ENCODE measurements at places on chromosomes 3 and 15. TPM values are rescaled to one million over a fixed set of nuclear protein-coding genes. Genes with fewer than 3 reads are reported as not detected.
A peak's percentile ranks its signal among the peaks of the same experiment; 100 is the strongest.

The C3orf33 gene
- 13.5 TPM for total RNA-seq

- no peaks in the 10 kb centered on the region for H3K36me3 ChIP-seq
- DNase-seq: no peak
- no peaks in the 10 kb centered on the region for H3K4me1 ChIP-seq
- peaks cover 18% of the 10 kb centered on the region for H3K27me3 ChIP-seq
- H3K4me3 ChIP-seq: no peak overlapping the region
Observed at GRCh38 chr3:35679409-35680080, 40.2 kb downstream of the ARPP21 start.

The CCR3 gene
- not detected for total RNA-seq

- H3K27me3 ChIP-seq: no peaks in the 10 kb centered on the region
- H3K4me3 ChIP-seq: no peak overlapping the region
- H3K36me3 ChIP-seq: no peaks in the 10 kb centered on the region
- DNase-seq: no peak
- H3K4me1 ChIP-seq: no peaks in the 10 kb centered on the region
Observed at GRCh38 chr3:159637883-159638542, 350.6 kb upstream of the IL12A start.

DNA sequence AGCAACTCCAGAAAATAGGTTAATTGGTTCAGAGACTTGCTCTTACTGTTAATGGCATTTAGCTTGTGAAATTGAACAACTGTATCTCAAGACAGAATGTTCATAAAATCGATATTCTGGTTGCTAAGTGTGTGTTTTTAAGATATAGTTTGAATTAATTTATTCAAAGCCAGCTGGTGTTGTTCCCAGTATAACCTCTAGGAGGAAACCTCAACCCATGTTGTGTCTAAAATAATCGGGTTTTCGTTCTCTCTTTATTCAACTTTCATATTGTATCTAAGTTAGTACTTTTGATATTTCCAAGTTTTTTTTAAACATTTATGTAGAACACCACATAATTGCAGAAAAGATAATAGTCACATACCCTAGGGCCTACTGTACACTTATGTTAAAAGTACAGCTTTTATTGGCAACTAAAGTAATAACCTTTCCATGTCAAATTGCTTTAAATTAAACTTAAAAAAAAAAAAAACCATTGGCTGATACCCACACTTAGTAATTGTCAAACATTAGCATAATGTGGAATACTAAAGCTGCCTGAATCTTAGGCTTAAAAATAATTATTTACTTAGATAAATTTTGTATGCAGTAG is 90.9 kb downstream of the SAMMSON start:
- no peak overlapping the region for H3K4me3 ChIP-seq
- no peaks in the 10 kb centered on the region for H3K4me1 ChIP-seq
- peak; percentile 46 for DNase-seq
- H3K36me3 ChIP-seq: no peaks in the 10 kb centered on the region
- no peak overlapping the region for H3K27ac ChIP-seq

- peak overlapping the region; percentile 21 for H3K4me3 ChIP-seq
- DNase-seq: peak; percentile 89
- peaks cover 30% of the 10 kb centered on the region for H3K4me1 ChIP-seq
Observed at GRCh38 chr3:123799544-123800361, 84.4 kb downstream of the MYLK start.

The FAM81A gene
- 0.41 TPM for total RNA-seq

DNA sequence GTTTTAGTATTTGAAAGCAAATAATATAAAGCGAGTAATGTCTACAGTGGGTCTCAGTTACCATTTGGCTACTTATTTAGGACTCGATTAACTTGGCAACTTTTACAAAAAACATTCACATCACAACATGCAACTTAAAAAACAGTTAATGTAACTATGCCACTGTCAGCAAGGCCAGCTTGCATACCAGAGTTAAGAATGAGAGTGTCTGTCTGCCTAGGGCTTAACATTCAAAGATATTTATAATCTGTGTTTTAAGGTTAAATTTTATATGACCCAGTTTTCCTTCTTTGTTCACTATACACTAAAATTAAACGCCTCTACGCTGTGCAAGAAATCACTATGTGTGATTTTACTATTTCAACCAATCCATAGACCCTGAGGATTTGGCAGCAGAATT is 5.2 kb upstream of the CDAN1 start:
- no peaks in the 10 kb centered on the region for H3K36me3 ChIP-seq
- no peak overlapping the region for H3K27ac ChIP-seq
- no peak overlapping the region for H3K4me3 ChIP-seq
- no peak for DNase-seq
- H3K4me1 ChIP-seq: peaks cover 3% of the 10 kb centered on the region

The PAQR5 gene
- total RNA-seq: 1.4 TPM

GRCh38 chr3:146968204-146968651 is 363.1 kb upstream of the PLSCR5 start:
- no peak overlapping the region for H3K4me3 ChIP-seq
- no peak for DNase-seq
- H3K27ac ChIP-seq: no peak overlapping the region
- H3K36me3 ChIP-seq: no peaks in the 10 kb centered on the region

GRCh38 chr3:99114565-99115291 is 213.2 kb upstream of the DCBLD2 start:
- no peak overlapping the region for H3K27ac ChIP-seq
- H3K36me3 ChIP-seq: no peaks in the 10 kb centered on the region
- H3K4me1 ChIP-seq: no peaks in the 10 kb centered on the region
- no peak overlapping the region for H3K4me3 ChIP-seq
- DNase-seq: peak; percentile 75

DNA sequence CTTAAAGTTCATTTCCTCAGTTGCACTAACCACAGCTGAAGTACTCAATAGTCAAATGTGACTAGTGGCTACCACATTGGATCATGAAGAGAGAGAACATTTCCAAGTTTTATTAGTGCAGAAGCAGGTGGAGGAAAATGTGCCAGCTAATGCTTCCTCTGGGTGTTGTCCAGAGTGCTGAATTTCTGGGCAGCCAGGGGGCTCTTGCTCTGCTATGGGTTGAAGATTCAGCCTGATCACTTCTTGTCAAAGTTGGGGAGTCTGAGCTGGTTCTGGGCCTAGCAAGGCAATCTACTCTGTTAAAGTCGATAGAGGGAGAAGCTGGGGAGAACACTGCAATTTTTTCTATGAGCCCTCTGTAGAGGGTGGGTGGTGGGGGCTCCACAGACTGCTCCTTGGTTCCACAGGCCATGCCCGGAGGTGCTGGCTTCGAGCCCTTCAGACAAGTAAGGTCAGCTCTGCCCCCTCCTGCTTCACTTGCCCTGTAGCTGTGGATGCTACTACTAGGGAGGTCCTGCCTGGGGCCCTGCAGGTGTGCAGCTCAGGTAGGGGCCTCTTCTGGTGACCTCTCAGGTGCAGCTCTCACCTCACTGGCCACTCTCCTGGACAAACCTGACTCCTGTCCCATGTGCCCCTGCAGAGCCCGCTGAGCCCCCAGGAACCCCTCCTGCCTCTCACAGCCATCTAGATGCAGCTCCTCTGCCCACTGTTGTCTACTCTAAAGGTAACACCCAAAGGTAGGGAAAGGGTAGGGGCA is 8.2 kb downstream of the ALG3 start:
- no peaks in the 10 kb centered on the region for H3K4me1 ChIP-seq
- H3K4me3 ChIP-seq: no peak overlapping the region
- no peaks in the 10 kb centered on the region for H3K27me3 ChIP-seq
- no peak overlapping the region for H3K27ac ChIP-seq

GRCh38 chr15:90022905-90023700 is 22.0 kb downstream of the ZNF710 start:
- no peak overlapping the region for H3K27ac ChIP-seq
- DNase-seq: no peak
- H3K4me1 ChIP-seq: peaks cover 17% of the 10 kb centered on the region
- no peak overlapping the region for H3K4me3 ChIP-seq

DNA sequence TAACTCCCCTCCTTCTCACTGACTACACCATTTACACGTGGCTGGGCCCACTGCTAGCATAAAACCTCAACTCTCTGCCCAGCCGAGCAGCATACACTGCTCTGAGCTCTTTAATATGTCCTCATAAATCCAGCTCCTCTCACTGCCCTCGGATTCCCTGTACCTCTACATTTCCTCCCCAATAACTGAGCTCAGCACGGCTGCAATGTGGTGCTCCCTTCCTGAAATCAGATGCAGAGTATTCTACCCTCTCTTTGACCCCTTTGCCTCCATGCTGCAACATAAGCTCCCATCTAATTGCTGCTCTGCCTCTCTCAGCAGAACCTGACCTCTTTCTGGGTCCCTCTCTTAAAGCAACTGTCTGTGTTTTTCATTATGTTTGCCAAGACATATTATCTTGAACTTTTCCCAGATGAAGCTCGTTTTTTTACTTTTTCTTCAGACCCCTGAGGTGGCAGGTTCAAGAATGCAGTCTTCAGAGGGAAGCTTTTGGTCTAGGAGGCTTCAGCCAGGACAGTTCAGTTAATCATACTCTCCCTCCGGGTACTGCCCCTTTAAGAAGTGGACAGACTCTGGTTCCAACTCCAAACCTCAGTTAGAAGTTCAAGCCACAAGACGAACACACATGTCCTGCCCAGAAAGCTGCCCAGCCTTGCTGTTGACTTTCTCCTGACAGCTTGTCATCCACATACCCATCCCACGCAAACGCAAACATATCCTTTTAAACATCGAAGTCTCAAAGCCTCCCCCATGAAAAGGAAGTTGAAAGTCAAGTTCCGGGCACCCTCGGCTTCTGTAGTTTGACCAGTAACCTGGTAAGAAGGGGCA is 81.1 kb upstream of the NEO1 start:
- no peaks in the 10 kb centered on the region for H3K4me1 ChIP-seq
- H3K4me3 ChIP-seq: no peak overlapping the region
- no peaks in the 10 kb centered on the region for H3K27me3 ChIP-seq
- H3K27ac ChIP-seq: no peak overlapping the region
- DNase-seq: no peak

GRCh38 chr3:71389191-71389590 is 194.3 kb downstream of the FOXP1 start:
- no peaks in the 10 kb centered on the region for H3K36me3 ChIP-seq
- no peak overlapping the region for H3K27ac ChIP-seq
- H3K4me3 ChIP-seq: no peak overlapping the region
- no peaks in the 10 kb centered on the region for H3K27me3 ChIP-seq

- DNase-seq: peak; percentile 45
- H3K27me3 ChIP-seq: no peaks in the 10 kb centered on the region
- peaks cover 39% of the 10 kb centered on the region for H3K4me1 ChIP-seq
- H3K4me3 ChIP-seq: peak overlapping the region; percentile 84
Observed at GRCh38 chr3:11641683-11642430, 1.9 kb downstream of the VGLL4 start.

The GABRR3 gene
- total RNA-seq: not detected

The RYR3 gene
- total RNA-seq: 4.4 TPM

- no peaks in the 10 kb centered on the region for H3K36me3 ChIP-seq
- no peaks in the 10 kb centered on the region for H3K4me1 ChIP-seq
- no peaks in the 10 kb centered on the region for H3K27me3 ChIP-seq
- no peak overlapping the region for H3K4me3 ChIP-seq
- no peak for DNase-seq
Observed at GRCh38 chr3:108283006-108283405, 13.3 kb upstream of the HHLA2 start.

DNA sequence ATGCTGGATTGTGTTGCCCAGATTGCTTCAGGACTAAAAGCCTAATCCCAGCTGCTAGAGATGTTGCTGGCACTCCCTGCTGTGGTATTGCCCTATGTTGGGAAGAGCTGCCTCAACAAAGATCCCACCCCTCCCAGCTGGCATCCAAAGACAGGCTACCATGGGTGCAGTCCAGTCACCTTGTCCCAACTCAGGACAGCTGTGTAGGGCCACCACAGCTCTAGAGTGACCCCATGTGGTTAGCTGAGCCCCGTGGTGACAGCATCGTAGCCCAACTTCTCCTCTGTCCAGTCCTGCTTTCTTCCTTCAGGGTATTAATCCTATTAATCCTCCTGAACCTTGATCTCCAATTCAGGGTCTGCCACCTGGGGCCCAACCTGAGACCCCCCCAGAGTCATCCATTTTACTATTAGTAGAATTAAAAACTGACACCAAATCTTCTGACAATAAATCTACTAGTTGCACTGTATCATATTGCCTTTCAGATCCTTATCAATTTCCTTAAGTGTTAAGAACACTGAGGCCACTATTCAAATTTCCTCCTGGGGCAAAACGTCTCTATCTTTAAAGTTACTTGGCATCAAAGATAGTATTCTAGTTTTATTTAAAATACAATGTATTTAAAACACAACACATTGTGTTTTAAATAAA is 83.5 kb downstream of the AQP9 start:
- peak; percentile 52 for DNase-seq
- no peaks in the 10 kb centered on the region for H3K36me3 ChIP-seq
- no peak overlapping the region for H3K4me3 ChIP-seq
- no peaks in the 10 kb centered on the region for H3K4me1 ChIP-seq
- H3K27ac ChIP-seq: no peak overlapping the region
- no peaks in the 10 kb centered on the region for H3K27me3 ChIP-seq

The MAGEL2 gene
- 2.5 TPM for total RNA-seq

DNA sequence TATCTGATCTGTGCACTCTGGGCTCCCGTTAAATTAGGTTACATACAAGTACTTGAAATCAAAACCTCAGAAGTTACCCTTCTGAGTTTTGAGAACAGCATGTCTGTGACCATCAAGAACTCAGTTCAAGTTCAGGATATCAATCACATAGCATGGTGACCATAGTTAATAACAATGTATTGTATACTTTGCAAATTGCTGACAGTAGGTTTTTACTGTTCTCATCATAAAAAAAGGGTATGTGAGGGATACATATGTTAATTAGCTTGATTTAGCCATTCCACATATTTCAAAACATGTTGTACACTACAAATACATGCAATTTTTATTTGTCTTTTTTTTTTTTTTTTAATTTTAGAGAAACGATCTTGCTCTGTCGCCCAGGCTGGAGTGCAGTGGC is 25.5 kb downstream of the TMEM40 start:
- H3K4me3 ChIP-seq: no peak overlapping the region
- H3K27ac ChIP-seq: no peak overlapping the region
- no peaks in the 10 kb centered on the region for H3K4me1 ChIP-seq
- DNase-seq: no peak
- no peaks in the 10 kb centered on the region for H3K36me3 ChIP-seq

The MAP6D1 gene
- total RNA-seq: 12.4 TPM

DNA sequence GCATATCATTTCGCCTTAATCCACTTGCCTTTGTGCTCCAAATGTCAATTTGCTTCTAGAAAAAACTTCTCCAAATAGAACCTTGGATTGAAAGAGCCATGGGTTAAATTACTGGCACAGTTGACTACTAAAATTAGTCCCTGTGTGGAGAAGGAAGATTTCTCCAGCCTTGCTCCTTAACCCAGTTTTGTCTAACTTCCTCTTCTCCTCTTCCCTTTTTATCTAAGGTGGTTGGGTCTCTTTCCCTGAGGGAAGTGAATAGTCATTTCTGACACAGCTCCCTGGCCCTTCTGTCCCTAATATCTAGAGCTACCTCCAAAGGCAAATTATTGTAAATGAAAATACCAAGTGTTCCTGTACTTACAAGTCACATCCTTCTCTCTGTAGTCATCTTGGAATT is 527.9 kb upstream of the TBL1XR1 start:
- H3K4me1 ChIP-seq: peaks cover 7% of the 10 kb centered on the region
- H3K27ac ChIP-seq: no peak overlapping the region
- no peaks in the 10 kb centered on the region for H3K36me3 ChIP-seq
- no peaks in the 10 kb centered on the region for H3K27me3 ChIP-seq
- DNase-seq: no peak

- H3K27ac ChIP-seq: no peak overlapping the region
- H3K4me1 ChIP-seq: peaks cover 16% of the 10 kb centered on the region
- H3K27me3 ChIP-seq: no peaks in the 10 kb centered on the region
- no peaks in the 10 kb centered on the region for H3K36me3 ChIP-seq
- DNase-seq: peak; percentile 50
Observed at GRCh38 chr3:8555113-8555661, 53.6 kb downstream of the LMCD1 start.

The ZNF710 gene
- 14.9 TPM for total RNA-seq

The IL5RA gene
- total RNA-seq: not detected

The SPATA12 gene
- 0.12 TPM for total RNA-seq

Measured in neural progenitor cell (in vitro differentiated cells).